ENCODE measurements at places on chromosomes 4 and X.

DNA sequence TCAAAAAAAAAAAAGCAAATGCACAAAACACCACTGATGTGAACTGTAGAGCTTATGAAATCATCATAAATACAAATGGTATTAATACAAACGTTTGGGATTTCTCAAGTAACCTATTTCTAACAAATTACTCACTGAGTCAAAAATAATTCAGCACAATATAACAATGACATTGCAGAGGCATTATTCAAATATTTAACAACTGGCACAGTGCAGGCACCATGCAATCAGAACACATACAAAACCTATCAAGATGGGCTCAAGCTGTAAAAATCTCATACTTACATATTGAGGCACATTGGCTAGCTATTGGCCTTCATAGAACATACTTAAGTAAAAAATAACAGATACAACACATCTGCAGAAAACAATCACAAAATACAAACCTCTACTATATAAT, 81.1 kb downstream of the LRBA start:
- DNase-seq, result no peak

DNA sequence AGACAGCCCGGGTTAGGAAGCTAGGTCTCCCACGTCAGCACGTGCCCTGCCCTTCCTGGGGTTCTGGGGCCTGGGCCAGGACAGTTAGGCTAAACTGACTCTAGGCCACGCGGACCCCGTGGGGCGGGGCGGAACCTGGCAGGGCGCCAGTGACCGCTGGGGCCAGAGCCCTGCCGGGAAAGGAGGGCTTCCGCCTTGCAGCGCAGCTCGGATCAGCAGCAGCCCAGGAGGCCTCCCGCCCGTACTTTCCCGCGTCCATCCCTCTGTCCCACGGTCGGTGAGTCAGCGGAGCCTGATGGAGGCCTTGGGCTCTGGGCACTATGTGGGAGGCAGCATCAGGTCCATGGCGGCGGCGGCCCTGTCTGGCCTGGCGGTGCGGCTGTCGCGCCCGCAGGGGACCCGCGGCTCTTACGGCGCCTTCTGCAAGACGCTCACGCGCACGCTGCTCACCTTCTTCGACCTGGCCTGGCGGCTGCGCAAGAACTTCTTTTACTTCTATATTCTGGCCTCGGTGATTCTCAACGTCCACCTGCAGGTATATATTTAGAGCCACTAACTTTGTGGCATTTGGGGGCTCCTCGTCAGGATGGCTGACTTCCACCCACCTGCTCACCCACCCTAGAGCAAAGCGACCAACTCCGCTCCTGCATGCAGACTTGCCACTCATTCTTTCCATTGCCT, at the start of gene SMIM10:
TSS of gene SMIM10 (plus strand) at position 191 of the 681 bp plus-strand sequence. CDS start at position 296, 105 bp downstream.
- DNase-seq, result no peak

DNA sequence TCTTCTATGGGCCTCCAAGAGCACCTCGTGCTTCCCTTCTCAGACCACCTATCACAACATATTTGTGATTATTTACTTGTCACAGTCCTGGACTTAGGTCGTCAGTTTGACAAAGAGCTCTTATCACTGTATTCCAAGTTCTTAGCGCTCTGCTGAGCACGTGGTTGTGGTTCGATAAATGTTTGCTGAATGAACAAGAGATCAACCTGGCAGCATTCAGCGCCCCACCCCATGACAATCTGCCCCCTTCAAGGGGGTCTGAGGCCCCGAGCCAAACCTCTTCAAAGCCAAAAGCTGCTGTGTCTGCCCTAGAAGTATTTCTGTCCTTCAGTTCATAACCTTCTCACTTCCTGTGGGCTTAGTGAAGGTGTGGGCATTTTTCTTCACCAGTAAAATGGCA, 15.0 kb downstream of the RPS4X start:
- DNase-seq, result no peak

DNA sequence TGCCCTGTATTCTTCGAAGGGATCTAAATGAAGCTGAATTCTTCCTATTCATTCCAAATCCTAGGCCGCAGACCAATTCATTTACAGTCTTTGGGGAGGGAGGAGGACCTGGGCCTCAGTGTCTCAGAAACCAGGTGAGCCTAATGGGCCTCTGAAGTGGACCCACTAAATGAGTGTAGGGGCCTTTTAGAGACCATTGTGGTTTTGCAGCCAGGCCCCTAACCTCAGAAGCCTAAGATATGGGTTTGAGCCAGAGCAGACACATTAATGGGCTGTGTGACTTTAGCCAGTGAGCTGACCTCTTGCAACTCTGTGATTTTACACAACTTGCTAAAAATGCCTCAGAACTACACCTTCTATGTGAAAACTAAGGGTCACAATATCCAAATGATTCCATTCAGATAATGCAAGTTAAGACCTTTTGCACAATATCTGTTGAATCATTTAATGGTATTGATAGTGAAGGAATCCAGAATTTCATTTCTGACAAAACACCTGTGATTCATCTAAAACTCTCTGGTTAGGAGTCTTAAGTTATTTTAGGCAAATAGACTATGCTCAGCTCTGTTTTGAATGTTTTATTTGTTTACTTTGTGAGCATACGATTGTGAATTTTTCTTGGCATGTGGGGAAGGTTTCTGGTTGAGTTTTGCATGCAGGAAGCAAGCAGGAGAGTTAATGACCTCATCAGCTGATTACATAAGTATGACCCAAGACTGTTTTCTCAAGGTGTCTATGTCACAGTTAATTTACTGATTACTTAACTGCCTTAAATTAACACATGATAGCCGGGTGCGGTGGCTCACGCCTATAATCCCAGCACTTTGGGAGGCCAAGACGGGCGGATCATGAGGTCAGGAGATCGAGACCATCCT, 75.0 kb downstream of the EVC start:
- peak; percentile 51 for DNase-seq

DNA sequence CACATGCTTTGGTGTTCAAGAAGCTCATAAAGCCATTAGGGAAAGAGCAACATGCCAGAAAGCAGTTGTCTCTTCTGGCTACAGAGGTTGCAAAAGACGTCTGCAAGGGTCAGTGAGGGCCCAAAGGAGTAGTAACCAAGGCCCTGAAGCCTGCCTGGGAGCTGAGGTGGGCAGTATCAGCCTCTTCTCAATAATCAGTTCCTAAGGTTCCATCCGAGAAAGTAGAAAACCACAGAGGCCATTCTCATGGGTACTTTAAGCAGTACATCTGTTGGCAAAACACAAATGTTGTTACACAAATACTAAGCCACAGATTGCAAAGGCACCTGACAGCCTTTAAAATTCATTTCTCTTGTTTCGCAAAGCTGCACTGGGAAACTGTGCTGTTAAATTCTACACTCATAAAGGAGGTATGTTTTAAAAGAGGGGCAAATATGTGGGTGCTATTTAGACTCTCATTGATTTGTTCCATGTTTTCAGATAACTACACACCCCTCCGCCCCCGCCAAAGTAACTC, 37.7 kb downstream of the MECP2 start:
- DNase-seq, result no peak

DNA sequence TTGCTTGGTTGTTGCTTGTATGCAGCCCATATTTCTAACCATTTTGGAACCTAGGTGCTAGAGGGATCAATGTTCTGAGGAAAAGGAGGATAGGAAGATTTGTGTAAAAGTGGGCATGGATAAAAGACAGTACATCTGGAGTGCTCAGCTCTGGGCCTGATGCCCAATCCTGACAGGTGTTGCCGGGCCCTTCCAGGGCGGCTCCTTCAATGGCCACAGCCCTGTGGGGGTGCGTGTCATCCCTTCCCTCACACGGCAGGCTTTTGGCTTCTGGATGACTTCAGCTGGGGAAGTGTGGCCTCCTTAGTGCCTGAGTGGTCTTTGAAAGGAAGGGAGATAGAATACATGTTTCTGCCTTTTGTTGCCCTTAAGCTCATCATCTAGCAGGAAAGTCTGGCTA, 47.2 kb downstream of the NELFA start:
- DNase-seq, result no peak

- DNase-seq, result no peak
These were observed 18.9 kb upstream of the SCRG1 start for GRCh38 chr4:173417833-173418232.

GRCh38 chr4:1187182-1187581, 14.8 kb upstream of the SPON2 start:
- no peak for DNase-seq

DNA sequence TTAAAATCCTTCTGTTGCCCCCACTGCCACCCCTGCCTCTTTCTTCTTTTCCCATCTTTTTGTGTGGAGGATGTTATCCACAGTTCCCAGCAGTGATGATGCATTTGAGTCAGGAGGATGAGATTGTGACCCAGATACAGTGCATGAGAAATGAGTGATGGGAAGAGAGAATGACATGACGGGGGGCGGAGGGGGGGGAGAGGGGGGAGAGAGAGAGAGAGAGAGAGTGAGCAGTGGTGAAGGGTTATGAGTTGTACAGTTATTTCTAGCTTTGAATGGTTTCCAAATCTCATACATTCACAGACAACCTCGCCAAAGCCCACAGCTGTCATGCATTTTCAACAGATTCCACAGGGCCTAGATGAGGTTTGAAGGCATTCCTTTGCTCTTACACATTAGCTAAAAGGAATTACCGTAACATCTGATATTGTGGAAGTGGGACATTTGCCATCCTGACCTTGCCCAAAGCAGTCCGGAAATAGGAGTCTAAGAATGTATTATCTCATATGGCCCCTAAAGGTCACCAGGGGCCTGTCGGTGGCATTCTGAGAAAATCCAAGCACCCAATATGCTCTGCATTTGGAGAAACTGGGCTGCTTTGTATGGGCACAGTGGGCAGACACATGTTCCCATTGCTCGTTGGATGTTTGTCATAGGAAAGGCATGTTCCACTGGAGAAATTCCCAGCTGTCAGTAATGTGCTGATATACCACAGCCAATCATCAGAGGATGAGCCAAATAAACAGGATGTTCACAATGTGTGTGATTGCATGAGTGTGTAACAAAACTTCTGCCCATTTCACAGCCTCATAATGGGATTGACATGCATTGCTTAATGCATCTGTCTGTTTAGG, 435.8 kb downstream of the SPRY1 start:
- no peak for DNase-seq

DNA sequence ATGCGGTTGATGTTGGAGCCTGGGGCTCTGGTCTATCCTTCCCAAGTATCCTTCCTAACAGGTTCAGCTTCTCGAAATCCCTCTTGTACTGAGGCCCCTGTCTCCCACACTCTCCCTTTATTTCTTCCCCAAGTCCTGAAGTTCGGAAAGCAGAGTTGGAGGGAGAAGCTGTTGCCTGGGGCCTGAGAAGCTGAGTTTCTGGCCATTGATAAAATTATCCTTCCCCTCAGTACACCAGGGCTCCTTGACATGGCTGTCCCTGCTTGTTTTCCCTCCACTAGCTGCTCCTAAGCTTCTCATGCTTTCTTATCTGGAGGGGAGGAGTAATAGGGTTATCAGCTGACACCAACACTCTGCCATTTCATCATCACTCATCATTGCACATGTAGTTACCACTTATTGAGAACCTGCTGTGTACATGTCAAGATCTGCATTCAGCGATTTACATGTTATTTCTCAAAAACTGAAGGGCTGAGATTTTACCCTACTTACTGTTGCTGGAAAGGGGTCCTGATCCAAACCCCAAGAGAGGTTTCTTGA, 58.0 kb downstream of the FUNDC1 start:
- DNase-seq, result no peak

- DNase-seq, result peak; percentile 46
These were observed 5.7 kb downstream of the ELK1 start for GRCh38 chrX:47644557-47645091.

- DNase-seq, result no peak
These were observed 358.3 kb downstream of the MAGEB5 start for GRCh38 chrX:26574234-26574633.

- DNase-seq, result no peak
These were observed 2.0 kb downstream of the WDR13 start for GRCh38 chrX:48599341-48599740.

DNA sequence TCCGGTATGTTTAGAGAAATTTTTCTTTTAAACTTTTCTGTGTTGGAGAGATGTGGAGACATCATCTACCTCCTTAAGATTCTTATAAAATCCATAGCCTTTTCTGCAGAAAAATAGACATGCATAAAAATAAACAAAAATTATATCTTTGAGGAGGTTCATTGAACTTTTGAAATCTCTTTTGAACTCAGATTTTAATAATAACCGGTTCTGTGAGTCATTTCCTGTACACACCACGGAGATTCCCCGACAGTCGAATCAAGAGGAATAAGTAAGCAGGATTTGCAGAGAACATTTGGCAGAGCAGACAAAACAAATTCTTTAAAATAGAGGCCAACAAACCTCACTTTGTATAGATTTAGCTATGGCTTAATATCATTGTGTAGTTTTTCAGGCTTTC, 918.7 kb upstream of the POU3F4 start:
- no peak for DNase-seq

- DNase-seq, result no peak
These were observed 45.5 kb downstream of the AFAP1 start for GRCh38 chr4:7894098-7894676.

DNA sequence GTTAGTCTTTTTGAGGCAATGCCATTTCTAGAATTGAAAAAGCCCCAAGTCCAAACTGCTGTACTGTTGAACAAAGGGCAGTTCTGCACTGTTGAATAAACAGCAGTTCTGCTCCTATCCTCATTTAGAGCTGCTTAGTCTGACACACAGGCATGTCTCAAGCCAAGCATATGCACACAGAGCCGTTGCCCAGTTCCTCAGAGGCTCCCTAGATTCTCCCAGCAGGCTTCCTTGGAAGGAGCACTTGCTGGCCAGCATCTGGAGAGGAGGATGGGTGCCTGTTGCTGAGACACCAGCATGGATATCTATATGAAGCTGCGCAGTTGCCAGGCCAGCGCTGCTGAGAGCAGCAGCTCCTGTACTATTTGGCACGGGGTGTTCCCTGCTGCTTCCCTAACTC, 138.3 kb upstream of the USP38 start:
- DNase-seq, result no peak

- no peak for DNase-seq
These were observed 221.6 kb downstream of the AFAP1 start for GRCh38 chr4:7717946-7718490.

DNA sequence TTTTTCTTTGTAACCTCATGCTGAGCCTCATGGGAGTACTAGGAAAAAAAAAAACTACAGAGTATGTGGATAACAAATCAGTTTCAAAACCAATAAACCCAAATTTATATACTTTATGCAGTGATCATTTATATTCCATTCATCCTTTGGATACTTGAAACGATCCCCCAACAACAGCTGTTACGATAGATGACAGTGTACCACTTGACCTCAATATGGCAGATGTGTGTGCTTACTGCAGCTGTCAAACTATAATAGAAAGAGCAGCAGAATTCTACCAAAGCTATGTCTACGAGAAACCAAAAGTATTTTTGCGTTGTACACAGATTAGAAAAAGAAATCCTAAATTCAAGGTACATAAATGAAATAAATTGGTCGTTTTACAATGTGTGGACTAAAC, 337.8 kb downstream of the PDGFC start:
- DNase-seq, result no peak

DNA sequence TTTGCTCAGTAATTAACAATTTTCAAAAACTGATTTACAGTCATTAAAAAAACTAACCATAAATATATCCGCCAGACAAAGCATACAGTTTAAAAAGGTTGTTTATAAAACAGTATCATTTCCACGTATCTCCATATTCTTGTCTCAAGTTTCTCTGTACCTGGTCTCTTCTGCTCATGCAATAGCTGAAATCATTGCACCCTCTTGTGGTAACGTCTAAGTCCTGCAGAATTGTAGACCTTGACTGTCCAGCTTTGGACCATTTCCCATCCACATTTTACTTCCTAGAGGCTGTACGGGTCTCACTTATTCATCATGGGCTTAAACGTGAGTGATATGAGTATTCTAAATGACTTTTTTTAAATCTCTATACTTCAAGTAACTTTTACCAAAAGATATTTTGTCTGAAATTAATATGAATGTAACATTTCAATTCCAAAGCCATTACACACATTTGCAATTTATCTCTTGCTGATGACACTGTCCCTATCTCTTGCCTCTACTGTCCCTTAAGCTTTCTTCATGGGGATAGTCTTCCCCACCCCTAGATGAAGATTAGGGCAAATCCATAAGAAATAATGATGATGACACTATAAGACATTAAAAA, 118.5 kb downstream of the BTC start:
- peak; percentile 8 for DNase-seq
